ENCODE measurements at places on chromosomes 5 and 9. TPM values are rescaled to one million over a fixed set of nuclear protein-coding genes. Genes with fewer than 3 reads are reported as not detected.

- no peak for DNase-seq
Observed at GRCh38 chr9:23557689-23558088, 268.4 kb downstream of the ELAVL2 start.

GRCh38 chr5:139696167-139696893, 48.2 kb downstream of the CXXC5 start:
- no peak for DNase-seq

DNA sequence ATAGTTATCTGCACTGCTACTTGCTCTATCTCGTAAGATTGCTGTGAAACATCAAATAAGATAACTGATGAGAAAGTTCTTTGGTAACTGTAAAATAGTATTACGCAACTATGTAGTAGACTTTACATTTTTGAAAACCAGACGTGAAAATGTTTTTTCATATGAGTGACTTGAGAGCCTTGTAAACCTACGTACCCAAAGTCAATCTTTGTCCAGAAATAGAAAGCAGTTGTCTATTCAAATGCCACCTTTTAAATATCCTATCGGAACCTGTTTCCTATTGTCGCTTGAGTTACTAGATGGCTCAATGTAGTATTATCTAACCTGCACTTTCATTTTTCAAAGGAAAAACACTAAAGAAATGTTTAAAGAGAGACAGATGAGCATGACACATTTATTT, 1.6 kb downstream of the FNIP1 start:
- no peak for DNase-seq

- DNase-seq: peak; percentile 41
Observed at GRCh38 chr5:150801117-150801927, 22.8 kb downstream of the SMIM3 start.

GRCh38 chr5:166369346-166369745, 1922.1 kb upstream of the WWC1 start:
- no peak for DNase-seq

DNA sequence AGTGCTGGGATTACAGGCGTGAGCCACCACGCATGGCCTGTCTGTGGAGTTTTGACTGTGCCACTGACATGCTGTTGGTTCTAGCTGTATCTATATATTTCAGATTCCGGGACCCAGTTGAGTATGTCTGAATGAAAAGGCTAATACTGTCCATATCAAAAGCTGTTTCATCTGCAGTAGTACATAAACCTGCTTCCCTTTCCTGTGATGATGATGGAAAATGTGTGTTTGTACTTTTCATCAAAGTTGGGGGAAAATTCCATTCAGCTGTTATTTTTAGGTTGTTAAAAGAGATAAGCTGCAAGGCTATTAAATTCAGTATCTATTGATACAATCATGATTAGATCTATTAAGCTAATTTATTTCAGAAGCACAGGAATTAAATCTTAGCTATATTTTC, 237.6 kb upstream of the ADAMTSL1 start:
- no peak for DNase-seq

Gene INSL6
- total RNA-seq: not detected

DNA sequence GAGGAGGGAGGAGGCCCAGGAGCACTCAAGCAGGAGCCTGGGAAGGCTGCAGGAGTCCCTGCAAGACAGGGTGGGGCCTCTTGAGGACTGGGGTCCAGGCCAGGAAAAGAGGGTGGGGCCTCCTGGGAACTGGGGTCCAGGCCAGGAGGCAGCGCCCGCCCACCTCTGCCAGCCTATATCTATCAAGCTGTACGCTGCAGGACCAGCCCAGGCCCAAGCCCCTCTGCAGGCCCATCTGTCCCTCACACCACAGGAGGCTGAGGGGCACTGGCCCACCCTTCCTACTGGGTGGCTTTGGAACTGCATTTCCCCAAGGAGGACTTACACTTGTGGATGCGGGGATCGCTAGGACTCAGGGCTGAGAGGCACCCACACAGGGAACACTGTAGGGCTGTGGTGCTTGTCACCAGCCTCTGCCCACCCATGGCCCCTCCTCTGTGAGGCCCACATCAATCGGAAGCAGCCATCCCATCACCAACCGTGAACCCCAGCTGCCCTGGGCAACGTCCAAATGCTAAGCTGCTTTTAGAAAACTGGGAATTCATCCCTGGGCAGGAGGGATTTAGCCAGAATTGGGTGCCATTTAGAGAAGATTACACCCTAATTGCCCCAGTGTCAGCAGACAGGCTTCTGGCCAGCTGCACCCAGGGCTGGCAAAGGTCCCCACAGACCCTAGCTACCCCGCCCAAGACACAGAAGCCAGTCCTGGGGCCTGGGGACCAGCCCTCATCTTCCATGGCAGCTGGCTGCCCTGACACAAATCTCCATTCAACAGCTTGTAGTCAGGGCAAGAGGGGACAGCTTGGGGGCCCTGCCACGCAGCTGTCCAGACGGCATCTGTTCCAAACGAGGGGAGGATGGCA, 15.3 kb downstream of the BICD2 start:
- DNase-seq: no peak

- no peak for DNase-seq
Observed at GRCh38 chr9:107213561-107214028, 69.5 kb upstream of the RAD23B start.

- no peak for DNase-seq
Observed at GRCh38 chr5:58266402-58266801, 193.5 kb downstream of the PLK2 start.

DNA sequence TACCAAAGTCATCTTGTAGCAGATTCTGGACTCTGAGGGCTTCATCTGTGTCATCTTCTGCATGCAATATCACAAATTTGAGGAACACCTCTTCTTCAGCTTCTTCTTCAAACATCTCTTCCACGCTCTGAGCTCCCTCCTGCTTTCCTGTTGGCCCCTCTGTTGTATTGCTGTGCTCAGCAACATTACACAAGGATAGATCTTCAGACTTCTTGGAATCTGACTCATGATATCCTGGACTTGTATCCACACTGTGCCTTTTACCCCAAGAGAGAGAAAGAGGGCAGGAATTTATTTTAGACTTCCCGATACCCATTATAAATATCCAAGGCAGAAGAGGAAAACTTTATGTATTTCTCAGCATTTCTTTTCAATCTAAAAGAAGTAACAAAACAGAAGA, 21.3 kb downstream of the TICAM2 start:
- no peak for DNase-seq

GRCh38 chr9:135329571-135330306, 149.8 kb upstream of the PPP1R26 start:
- DNase-seq: no peak

DNA sequence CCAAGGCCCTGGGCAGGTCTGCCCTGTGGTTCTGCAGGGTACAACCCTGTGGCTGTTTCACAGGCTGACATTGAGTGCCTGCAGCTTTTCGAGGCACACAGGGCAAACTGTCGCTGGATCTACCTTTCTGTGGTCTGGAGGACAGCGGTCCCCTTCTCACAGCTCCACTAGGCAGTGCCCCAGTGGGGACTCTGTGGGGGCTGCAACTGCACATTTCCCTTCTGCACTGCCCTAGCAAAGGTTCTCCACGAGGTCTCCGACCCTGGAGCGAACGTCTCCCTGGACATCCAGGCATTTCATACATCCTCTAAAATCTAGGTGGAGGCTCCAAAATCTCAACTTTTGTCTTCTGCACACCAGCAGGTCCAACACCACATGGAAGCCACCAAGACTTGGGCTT, 1645.2 kb upstream of the CDH6 start:
- no peak for DNase-seq

DNA sequence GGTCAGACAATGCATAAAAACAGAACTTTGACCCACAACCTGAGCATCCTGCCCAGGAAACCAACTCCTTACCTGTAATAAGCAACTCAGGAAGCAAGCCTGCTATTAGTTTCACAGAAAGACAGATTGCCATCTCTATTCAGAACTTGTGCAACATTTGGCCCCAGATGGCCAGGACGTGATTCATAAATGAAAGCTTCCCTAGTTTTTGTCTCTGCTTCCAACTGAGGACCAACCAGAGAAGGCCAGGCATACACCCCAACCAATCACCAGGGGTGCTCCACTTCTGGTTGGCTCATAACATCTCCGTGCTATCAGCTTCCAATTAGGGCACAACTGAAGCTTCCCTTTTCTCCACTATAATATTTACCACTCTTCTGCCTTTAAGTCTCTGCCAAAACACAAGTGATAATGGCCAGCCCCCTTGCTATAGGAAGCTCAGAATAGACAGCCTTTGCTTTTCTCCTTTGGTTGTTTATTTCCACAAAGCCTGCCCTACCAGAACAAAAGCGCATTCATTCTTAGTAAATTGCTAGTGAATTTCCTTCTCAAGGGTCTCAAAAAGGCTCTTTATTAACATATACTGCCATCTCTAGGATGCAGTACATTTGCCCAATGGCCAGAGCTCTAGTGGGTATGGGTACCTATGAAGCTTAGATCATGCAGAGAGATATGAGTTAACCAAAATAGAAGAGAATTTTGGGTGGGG, 289.7 kb upstream of the DAP start:
- no peak for DNase-seq

Gene TEX48
- not detected for total RNA-seq

- DNase-seq: no peak
Observed at GRCh38 chr5:78757269-78758053, 108.9 kb upstream of the LHFPL2 start.

- DNase-seq: no peak
Observed at GRCh38 chr5:77921094-77921768, 145.1 kb upstream of the TBCA start.

DNA sequence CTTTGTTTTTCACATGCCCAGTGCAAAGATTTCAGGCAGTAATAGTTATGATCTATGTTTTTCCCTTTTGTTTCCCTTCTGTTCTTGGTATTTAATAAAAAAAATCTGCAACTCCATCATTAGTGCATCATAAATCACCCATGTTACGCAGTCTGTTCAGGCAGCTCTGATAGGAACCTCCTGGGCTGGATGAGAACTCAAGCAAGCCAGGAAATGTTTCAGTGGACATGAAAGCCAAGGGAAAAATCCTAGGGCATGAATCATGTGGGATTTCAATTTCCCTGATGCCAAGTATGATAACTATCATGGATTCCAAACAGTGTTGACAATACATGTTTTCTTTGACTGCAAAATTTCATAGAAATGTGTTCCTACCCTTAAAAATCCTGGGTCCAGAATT, 119.7 kb upstream of the TARS1 start:
- no peak for DNase-seq

- no peak for DNase-seq
Observed at GRCh38 chr5:115396688-115397087, 100.2 kb upstream of the CCDC112 start.

- peak; percentile 44 for DNase-seq
Observed at GRCh38 chr5:151742870-151743294, 15.5 kb downstream of the ATOX1 start.

GRCh38 chr9:134846187-134846586, 34.4 kb upstream of the FCN2 start:
- DNase-seq: no peak

Gene ANKRD18B
- total RNA-seq: 25.0 TPM

Gene EGFL7
- 14.1 TPM for total RNA-seq

Measured in neural crest cell (in vitro differentiated cells).